ENCODE measurements at places on chromosomes 11 and 22.

DNA sequence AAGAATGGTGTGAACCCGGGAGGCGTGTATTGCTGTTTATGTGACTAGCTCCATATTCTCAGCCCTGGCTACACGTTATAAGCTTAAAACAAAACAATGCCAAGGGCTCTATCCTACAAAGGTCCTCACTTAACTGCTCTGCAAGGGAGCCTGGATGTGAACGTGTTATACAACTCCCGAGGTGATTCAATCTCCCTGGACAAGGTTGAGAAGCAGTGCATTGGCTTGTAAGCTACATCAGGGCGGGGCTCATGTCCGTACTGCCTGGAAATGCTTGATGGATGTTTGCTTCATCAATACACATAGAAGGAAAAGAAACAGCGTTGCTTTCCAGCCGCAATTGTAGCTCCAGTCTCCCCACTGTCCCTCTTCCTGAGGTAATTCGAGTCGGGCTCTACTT is 256.9 kb upstream of the SYN3 start:
- DNase-seq = no peak

GRCh38 chr11:35099278-35100012 is 39.5 kb upstream of the CD44 start:
- DNase-seq = no peak

GRCh38 chr11:68780829-68781228 is 29.5 kb upstream of the TESMIN start:
- peak; percentile 4 for DNase-seq

- DNase-seq = no peak
Measured at GRCh38 chr11:2093575-2094353, 45.4 kb downstream of the IGF2 start.

GRCh38 chr11:101129203-101129943 is at the start of gene PGR:
Gene PGR, minus strand, starts transcription at chr11:101129813. Its CDS starts 743 bp downstream, at chr11:101129070.
- no peak for DNase-seq

DNA sequence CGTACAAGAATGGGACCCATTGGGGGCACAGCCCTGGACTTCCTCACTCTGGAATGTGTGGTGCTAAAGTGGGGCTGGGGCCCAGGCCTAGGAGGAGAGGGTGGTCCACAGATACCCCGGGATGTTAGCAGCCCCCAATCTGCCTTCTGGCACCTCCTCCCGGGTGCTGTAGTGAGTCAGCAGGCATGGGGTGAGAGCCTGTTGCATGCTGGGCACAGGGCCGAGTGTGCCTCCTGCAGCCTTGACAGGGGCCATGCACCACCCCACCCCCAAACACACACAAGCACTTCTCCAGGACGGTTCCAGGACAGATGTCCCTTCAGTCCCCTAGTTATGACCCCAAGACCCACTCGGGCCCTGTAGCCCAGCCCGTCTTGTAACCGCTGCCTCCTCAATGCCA is 23.5 kb upstream of the PHF21A start:
- no peak for DNase-seq

GRCh38 chr22:46346680-46347405 is 11.3 kb downstream of the TRMU start:
- DNase-seq = no peak

DNA sequence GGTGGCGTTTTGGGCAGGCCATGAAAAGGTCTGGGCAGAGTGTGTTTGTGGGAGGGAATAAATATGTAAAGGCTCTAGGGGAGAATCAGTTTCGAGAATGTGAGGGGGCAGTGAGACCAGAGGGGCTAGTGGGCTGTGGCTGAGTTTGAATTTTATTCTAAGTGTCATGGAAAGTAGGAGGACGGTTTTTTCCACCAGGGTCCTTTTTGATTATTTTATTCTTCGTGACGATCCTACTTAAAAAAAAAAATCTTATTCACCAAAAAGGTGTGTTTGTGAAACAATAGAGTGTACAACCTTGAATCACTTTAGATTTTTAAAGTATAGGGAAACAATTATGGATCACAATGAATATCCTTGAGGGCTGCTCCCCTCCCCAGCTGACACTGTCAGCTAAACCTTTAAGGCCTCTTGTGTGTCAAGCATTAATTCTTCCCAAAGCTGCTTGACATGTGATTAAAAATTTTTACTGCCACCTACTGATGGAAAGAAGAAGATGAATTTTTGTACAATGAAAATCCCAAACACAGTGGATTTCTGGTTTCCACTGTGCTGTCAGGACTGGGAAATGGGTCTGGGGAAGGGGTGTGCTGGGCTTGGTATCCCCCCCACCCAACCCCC is 107.5 kb upstream of the OR4B1 start:
- no peak for DNase-seq

DNA sequence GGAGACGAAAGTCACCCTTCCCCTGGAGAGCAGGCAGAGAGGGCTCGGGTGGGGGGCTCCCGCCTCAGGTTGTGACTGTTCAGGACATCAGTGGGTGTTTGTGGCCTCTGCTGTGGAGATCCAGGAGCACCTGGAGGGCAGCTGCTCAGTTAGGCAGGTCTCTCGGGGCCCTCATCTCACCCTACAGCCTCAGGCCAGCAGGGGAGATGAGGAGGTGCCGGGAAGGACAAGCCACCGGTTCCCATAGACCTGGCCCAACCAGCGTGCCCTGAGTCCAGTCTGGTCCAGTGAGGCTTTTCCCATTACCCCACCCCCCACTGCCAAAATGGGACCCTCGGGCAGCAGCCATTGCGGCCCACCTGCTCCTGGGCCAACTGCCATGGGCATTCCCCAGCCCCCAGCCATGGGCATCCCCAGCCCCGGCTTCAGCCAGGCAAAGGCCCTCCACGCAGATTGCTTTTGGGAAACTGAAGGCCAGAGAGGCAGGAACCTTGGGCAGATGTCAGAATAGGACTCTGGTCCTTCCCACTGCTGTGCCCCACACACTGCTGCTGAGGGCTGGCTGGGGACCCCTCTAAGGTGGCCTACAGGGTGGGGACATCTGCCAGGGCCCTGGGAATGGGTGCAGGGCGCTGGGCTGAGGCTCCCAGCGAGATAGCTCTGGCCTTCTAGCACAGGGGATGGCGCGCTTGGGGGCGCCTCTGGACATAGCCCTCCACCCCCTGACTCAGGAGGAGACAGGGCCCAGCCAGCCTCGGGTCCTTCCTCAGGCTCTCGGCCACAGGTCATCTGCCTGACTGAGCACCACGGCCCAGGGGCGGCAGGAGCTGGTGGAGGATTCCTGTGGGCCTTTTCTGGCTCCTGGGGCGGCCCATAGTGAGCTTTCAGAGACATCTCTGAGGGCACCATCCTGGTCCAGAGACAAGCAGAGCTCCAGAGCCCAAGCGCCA is 4.8 kb downstream of the PIM3 start:
- DNase-seq = no peak

DNA sequence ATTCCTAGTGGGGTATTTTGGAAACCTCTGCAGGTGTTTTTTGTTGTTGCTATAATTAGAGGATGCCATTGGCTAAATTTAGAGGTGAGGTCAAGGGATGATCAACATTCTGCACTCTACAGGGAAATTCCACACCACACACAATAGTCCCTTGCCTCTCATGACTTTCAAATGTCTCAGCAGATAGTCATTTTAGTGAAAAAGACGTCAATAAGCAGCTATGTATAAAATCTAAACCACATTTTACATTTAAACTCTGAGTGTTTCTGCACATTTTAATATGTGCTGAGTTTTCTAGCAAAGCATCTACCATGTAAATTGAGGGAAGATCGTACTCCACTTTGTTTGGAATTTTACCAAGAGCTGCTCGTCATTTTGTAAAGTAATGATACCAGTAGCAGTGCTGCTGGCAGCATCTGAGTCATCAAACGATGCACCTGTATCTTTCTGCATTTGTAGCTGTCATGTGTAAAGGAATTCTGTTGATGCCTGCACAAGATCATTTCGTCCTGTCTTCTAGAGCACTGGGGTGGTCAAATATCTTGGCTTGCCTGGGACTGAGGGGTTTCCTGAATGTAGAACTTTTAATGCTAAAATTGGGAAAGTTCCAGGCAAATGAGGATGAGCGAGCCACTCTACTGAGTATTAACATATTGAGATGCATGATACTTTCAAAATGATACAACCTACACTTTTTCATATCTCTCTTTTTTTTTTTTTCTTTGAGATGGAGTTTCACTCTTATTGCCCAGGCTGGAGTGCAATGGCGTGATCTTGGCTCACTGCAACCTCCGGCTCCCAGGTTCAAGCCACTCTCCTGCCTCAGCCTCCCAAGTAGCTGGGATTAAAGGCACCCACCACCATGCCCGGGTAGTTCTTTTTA is 414.5 kb upstream of the SYN3 start:
- no peak for DNase-seq

DNA sequence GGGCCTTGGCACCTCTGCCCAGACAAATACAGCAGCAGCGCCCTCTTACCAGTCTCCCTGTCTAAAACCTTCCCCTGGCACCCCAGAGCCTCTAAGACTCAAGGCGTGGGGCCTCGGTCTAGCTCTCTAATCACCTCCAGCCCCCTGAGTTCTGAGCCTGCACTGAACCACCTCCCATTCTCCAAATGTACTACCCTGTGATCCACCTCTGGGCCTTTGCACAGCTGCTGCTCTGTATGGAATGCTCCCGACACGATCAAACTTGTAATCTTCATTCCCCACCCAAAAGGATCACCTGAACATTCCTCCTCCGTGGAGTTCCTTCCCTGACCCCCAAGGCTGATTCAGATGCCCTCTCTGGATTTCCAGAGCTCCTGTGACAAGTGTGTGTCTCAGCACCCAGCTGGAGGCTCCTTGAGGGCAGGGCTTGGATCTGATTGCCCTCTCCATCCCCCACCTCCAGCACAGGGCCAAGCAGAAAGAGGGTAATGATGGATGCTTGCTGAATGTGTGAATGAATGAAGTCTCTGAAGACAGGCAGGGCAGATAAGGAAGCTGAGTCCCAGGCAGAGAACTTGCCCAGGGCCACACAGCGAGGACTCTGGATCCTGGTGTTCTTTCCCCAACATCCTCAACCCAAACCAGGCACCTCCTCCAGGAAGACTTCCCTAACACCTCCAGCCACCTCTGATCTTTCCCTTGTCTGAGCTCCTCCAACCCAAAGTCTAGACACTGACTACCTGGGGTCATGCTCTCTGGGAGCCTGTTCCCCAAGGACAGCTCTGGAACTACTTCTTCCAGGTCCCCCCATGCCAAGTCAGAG is 18.3 kb downstream of the STARD10 start:
- DNase-seq = no peak

DNA sequence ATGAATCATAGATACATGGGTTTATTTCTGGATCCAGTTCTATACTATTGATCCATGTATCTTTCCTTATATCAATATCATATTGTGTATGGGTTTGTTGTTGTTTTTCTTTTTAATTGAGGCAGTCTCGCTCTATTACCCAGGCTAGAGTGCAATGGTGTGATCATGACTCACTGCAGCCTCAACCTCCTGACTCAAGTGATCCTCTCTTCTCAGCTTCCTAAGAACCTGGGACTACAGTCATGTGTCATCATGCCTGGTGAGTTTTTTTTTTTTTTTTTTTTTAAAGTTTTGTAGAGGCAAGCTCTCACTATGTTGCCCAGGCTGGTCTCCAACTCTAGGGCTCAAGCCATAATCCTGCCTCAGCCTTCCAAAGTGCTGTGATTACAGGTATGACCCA is 1589.4 kb upstream of the TENM4 start:
- no peak for DNase-seq

GRCh38 chr22:24695060-24695459 is 79.5 kb downstream of the PIWIL3 start:
- DNase-seq = no peak

DNA sequence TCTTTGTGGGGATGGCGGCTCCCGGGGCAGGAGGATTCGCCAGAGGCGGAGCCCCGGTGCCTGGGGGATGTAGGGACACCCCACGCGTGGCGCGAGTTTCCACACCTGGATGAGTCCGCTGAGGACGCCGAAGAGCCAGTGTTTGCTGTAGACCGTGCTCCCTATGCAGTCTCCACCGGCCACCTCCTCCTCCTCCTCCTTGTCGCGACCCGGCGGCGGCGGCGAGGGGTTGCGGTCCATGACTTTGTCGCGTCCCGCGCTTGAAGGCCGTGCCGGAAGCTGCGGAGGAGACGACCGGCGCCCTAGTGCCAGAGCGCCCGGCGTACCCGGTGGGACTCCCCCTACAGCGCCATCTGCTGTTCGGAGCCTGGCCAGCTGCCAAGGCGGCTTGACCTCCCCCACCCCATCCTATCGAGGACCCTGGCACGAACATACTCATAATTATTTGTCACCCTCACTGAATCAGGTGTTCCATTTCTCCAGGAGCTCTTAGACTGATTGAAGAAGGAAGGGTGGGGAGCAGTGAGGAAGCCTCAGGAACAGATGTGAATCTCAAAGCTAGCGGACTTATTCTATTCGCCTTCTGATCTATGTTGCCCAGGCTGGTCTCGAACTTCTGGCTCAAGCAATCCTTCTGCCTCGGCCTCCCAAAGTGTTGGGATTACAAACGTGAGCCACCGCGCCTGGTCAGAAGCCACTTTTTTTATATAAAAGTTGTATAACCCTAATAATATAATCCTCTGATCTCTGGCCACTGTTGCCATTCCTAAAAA is at the start of gene SAAL1:
Gene SAAL1 (minus strand): TSS at position 281 of the 773 bp plus-strand sequence. CDS start 41 bp downstream, at position 240.
- peak; percentile 89 for DNase-seq

DNA sequence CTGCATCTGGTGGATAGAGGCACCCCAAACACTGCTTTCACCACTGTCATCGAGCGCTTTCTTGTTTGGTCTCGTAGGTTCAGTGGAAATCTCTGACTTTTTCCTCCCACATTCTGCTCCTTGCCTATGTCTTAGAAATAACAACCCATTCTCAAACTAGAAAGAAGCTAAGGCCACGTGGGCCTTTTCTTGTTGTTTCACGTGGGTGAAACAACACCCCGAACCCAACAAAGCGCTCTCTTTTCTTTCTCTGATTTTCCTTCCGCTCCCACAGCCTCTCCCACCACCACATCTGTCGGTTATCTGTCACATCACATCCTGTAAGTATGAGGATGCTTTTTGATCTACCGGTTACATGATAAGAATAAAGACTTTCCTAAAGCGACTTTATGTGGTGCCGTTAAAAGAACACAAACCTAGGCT is 77.1 kb downstream of the LINC01488 start:
- DNase-seq = no peak

DNA sequence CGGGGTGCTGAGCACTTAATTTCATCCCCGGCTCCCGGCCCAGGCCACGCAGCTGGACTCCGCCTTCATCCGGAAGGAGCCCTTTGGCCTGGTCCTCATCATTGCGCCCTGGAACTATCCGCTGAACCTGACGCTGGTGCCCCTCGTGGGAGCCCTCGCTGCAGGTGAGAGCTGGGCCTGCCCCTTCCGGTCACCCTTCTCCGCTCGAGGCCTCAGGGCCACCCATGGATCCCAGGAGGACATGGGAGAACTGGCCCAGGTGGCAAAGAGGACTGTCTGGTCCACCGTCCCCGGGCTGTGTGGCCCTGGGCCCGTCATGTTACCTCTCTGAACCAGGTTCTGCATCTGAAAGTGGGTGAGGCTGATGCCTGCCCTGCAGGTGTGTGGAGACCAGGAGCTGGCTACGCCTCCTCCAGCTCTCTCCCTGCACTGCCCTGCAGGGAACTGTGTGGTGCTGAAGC is 8.6 kb downstream of the ALDH3B1 start:
- DNase-seq = no peak

DNA sequence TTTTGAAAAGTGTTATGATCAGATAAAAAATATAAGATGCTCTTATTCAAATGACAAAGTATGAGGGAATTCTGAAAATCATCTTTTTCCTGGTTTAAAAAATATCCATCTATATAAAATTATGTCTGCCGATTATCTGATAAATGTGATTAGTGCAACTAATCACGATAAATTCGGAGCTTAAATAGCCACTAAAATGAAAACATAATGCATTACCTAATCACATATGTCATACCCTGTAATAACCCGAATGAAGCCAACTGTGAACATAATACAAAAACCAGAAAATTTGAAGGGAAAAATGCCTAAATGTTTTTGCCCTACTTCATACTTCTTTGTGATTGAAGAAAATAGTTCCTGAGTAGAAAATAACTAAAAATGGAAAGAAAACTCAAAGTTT is 808.4 kb upstream of the LUZP2 start:
- DNase-seq = no peak

GRCh38 chr22:30425616-30426387 is at the start of gene MTFP1:
Gene MTFP1, plus strand, starts transcription at chr22:30425768. Its CDS starts 112 bp downstream, at chr22:30425880.
- peak; percentile 36 for DNase-seq
